A549 (cell line): ENCODE measurements at places on chromosomes 13 and 19.

- DNase-seq: peak; percentile 5
These were observed at the start of gene ATP7B for GRCh38 chr13:52010890-52011631. Gene ATP7B (minus strand): TSS chr13:52011450. CDS start chr13:52011337, 113 bp downstream.

GRCh38 chr13:44280456-44280855 lies 93.2 kb upstream of the SERP2 start:
- no peak for DNase-seq

DNA sequence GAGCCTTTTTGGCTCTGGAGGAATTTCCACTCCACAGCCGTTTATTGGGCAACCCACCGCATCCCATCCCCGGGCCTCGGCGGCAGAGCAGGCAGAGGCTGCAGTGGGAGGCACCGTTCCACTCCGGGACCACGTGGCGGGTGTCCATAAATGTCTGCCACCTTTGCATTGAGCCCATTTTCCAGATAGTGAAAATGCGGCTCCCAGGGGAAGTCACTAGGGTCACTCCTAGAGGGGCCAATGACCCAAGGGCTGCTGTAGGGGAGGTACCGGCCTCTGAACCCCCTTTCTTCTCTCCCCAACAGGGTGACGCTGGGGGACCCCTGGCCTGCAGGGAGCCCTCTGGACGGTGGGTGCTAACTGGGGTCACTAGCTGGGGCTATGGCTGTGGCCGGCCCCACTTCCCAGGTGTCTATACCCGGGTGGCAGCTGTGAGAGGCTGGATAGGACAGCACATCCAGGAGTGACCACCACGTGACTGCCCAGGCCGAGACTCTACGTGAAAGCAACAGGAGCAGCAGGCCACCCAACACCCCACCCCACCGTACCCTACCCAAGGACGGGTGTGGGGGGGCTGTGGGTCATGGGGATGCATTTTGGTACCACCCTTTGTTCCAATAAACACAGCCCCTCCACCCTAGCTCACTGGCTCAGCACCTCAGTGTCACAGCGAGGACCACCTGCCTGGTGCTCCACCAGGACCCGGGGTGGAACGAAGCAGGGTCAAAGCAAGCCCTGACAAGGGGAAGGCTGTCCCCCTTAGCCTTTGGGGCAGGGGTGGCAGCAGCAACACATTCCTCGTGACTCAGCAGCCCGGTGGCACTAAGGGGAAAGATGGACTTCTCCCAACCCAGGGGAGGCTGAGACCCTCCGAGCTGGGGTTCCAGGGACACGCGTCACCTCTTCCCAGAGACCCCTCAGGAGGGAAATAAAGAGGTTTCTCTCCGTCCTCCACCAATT lies 1.5 kb downstream of the TIMM13 start:
- no peak for DNase-seq

DNA sequence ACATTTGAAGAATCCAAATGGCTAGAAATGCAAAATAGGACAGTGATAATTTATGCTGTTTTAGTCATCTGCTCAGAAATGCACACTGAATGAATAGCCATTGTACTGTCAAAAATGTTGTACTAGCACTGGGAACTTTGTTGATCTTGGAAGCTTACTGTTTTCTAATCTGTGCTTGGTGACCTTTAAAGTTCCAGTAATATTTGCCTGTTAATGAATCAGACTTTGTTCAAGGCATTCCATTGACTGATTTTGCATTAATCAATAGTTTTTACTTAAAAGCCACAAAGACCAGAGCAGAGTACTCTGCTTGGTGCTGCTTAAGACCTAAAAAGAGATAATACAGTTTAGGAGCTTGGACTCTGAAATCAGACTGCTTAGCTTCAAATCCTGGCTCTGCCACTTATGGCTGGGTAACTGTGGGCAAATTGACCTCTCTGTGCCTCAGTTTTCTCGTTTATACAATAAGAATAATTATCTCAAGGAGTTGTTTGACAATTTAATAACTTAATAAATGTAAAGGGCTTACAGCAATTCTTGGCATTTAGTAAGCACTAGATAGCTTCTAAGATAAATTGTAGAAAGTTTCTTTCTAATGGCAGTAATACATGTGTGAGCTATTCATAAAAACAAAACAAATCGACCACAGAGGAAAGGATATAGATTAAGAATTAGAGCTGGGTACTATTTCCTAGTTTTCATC lies 4.6 kb upstream of the SLAIN1 start:
- DNase-seq: no peak

DNA sequence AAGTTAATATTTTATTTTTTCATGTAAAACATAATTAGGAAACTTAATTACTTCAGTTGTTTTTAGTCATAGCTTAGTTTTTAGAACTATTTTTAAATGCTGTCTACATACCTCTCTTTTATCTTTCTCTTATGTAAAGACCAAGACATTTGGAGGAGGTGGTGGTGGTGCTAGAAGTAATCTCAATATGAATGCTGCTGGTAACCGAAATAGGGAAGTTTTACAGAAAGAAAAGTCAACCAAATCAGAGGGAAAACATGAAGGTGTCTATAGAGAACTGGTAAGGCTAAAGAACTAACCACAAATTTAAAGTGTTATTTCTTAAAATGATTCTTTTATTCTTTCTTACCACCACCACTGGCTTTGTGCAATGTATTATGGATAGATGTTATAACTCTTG lies 97.3 kb downstream of the TDRD3 start:
- no peak for DNase-seq

GRCh38 chr19:38500450-38500849 lies 67.0 kb downstream of the RYR1 start:
- no peak for DNase-seq

GRCh38 chr13:50322006-50322405 lies 306.8 kb downstream of the KCNRG start:
- DNase-seq: no peak

DNA sequence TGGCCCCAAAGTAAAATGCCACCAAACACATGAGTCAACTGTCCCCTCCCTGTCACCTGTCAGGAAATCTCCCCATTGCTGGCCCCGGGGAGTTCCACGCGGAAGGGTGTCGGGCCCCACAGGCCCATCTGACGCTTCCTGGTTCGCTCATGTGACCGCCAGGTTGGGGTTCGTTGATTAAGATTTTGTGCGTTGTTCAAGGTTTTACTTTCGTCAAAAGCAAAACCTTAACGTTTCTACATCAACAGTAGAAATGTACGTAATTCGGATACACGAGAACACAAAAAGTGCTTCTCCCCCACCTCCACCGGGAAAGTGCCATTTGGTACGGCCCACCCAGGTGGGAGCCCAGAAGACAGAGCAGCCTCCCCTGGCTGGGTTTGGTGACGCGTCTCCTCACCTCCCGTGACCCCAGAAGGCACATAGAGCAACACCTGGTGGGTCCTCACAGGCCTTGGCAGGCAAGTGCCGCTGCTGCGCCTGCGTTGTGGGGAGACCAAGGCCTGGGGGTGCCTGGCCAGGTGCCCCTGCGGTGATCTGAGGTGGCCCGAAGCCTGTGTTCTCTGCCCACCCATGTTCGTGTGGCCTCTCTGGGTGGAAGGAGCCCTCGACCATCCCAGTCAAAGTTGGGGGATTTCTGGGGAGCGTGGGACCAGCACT lies 161.6 kb downstream of the KDM4B start:
- DNase-seq: no peak

DNA sequence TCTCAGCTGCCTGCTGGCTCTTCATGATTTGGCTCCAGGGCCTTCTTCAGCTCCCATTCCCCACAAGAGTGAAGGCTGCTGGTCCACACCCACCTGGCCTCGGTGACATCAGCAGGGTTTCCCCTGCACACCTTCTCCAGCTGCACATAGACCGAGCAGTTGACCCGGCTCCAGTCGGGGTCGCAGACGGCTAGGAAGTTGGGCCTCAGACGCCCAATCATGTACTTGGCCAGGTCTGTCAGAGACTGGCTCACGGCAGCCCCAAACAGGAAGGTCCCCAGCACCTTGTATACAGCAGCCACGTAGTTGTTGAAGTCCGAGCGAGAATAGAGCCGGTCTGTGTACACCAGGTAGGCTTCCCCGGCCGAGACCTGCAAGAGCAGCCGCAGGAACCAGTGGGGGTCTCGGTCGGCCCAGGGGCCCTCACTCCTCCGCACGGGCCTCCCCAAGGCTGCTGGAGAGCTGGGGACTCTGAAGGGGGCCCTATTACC lies 3.8 kb downstream of the PLPP2 start:
- DNase-seq: no peak

GRCh38 chr19:31515931-31516330 lies 166.7 kb upstream of the TSHZ3 start:
- no peak for DNase-seq

DNA sequence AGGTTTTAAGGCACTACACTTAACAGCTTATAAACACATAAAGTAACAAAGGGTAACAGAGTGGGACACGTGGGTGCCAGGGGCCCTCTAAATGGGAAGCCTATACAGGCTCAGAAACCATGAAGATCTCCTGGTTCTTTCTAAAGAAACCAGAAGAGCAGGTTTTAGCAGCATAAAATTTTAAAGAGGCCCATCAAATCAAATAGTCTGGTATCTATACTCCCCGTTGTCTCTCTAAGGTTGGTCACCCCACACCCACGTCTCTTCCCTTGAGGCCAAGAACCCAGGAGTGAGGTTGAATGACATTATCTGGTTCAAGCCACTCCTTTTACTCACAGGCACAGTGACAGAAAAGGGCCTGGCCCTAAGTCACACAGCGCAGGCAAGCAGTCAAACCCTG lies 4.6 kb upstream of the DYRK1B start:
- DNase-seq: no peak

- DNase-seq: no peak
These were observed 45.8 kb upstream of the RCBTB2 start for GRCh38 chr13:48578516-48579164.

DNA sequence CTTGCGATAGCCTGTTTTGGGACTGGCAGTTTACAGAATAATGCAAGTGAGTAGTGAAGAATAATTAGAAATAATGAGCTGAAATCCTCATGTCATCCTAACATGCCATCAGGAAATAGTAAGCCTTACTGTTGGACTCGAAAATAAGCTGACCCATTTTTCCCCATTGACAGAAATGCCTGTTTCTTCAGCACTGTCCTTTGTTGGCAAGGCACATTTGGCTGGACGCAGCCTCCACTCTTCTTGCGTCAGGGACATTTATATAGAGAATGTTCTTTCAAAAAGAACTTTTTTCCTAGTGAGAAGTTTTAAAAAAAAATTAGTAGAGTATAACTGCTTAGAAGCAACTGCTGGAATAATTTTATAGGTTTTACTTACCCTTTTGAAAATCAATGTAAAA lies 47.1 kb downstream of the ARHGAP35 start:
- no peak for DNase-seq

DNA sequence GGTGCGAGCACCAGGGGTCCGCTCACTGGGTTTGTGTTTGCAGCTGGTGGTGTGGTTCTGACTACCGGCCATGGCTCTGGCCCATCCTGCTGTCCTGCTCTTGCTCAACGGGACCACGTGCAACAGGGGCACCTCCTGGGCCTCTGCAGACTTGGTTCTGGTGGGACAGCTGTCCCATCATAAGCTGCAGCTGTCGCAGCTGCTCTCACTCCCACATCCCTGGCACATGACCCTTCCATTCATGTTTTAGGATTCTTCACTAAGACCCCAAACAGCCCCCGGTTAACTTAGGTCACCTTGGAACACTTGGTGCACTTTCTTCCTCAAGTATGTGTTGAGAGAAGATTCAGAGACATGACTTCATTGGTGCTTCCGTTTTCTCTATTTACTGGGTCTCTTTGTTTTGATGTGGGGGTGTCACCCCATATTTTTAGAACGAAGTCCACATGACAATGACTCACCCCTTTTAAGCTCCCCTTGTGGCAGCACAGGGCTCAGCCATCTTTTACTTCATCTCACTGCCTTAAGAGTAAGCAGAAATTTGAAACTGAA lies 68.4 kb upstream of the ARHGEF7 start:
- no peak for DNase-seq

GRCh38 chr13:29103065-29103800 lies 283.1 kb downstream of the MTUS2 start:
- no peak for DNase-seq

DNA sequence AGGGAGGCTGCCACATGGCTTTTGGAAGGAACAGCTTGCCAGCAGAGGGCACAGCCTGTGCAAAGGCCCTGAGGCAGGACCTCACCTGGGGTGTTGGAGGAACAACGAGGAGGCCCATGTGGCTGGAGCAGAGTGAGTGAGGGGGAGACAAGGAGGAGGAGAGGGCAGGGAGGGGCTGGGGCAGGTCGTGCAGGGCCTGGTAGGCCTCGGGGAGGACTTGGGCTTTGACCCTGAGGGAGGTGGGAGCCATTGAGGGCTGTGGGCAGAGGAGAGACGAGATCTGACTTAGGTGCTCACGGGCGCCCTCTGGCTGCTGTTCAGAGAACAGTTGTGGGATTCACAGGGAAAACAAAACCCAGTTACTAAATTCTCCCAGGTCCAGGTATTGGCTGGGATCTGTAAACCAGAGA lies 25.2 kb downstream of the ZNRF4 start:
- peak; percentile 46 for DNase-seq

DNA sequence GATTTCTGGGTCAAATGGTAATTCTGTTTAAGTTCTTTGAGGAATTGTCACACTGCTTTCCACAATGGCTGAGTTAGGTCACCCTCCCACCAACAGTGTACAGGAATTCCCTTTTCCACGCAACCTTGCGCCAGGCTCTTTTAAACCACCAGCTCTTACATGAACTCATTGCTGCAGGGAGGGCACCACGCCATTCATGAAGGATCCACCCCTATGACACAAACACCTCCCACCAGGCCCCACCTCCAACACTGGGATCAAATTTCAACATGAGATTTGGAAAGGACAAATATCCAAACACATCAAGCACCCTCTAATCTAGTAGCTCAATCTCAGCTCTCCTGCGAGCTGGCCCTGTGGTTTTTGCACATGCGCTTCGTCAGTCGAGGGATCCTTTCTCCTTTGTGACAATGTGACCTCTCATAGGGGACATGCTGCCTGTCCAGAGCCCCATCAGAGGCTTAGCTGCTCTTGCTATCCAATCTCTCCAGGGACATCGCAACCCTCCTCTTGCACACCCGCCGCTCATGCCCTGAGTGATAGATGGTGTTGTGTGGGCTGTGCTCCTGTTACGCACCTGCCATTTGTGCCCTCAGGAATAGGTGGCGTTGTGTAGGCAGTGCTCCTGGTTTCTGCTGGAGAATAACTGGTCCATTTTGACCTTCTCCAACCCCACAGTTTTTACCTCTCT lies 328.0 kb downstream of the UQCRFS1 start:
- no peak for DNase-seq

DNA sequence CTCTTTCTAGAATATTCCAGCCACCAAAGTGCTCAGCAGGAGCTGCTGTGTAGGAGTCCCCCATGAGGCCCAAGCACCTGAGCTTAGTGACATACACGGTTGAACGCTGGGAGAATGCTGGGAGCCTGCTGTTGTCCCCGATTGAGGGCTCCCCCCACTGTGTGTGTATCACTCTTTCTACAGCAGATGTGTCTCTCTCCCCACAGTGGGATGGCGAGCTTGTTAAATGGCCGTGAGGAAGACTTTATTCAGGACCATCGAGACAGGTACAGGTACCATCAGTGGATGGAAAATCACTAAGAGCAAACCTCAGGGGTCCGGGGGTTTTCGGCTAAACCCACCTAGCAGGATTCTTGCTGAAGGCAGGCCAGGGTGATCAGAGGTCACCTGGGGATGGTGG lies 22.7 kb downstream of the EPN1 start:
- DNase-seq: no peak
